Stimulated activated CD4-positive, alpha-beta T cell treated with anti-CD3 and anti-CD28 coated beads, Interleukin-1b, Interleukin-23, amount 100 ng/mL, for 48 hours (primary cell): ENCODE measurements at places on chromosomes 6 and 20.

DNA sequence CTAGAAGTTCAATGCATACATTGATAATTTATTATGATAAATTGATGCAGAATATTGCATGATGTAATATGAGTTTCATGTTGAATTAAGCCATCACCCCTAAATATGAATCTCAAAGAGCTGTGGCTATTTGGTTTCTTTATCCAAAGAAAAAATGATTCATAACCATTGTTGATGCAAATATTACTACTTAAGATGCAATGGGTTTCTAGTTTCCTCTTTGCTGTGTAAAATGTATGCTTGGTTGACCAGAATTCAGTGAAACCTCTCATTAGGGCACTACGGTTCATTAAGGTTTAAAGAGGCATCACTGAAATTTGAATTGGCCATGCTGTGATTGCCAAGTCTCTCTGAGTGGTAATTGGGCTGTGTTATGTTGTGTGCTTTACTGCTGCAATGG, 492.5 kb upstream of the FLRT3 start:
- DNase-seq, result no peak

DNA sequence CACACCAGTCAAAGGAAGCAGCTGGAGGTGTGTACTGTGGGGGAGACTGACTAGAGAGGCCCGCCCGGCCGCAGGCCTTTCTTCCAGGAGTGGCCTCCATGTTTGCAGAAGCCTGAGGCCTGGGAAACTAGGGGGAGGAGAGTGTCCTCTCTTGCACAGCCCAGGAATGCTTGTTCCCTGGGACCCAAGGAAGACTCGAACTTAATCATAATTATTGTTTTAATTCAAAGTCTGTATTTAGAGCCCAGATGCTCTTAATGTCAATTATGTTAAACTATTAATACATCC, 23.1 kb downstream of the BNIP5 start:
- no peak for DNase-seq

DNA sequence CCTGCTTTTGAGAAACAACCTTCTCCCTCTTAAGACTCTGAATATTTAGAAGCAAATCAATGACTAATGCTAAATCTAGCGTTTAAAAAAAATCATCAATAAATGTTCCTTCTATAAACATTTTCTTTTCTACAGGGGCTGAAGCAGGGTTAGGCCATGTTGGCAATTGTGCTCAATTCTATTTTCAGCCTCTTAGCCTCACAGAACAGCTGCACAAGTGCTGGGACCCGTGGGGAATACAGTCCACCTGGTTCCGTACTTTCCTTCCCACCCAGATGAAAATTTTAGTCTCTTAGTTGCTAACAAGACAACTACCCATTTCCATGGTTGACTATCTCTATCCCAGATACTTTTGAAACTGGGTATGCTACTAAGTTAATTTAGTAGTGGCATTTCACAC, 138.6 kb downstream of the RPS12 start:
- no peak for DNase-seq

DNA sequence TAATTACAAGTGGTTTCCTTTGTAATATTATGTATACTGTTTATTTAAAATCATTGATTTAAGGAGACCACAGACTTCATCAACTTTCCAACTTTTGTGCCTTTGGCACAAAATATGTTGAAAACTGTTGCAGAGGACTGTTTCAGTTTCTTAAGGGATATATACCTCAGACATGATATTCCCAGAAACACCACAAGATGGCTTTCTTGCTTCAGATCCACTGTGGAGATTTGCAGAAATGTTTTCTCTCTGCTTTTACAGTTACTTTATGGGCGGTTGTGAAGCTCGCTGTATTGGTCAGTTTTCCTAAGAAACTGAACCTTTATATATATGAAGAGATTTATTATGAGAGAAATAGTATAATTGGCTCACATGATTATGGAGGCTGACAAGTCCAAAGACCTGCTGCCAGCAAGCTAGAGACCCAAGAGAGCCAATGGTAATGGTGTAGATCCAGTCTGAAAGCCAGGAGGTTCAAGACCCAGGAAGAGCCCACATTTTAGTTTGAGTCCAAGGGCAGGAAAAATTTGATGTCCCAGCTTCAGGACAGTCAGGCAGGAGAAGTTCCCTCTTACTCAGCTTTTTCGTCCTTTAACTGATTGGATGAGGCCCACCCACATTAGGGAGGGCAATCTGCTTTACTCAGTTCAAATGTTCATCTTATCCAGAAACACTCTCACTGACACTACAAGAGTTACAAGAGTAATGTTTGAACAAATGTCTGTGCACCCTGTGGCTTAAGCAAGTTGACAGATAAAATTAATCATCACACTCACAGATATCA, 12.8 kb downstream of the ME1 start:
- DNase-seq, result no peak

DNA sequence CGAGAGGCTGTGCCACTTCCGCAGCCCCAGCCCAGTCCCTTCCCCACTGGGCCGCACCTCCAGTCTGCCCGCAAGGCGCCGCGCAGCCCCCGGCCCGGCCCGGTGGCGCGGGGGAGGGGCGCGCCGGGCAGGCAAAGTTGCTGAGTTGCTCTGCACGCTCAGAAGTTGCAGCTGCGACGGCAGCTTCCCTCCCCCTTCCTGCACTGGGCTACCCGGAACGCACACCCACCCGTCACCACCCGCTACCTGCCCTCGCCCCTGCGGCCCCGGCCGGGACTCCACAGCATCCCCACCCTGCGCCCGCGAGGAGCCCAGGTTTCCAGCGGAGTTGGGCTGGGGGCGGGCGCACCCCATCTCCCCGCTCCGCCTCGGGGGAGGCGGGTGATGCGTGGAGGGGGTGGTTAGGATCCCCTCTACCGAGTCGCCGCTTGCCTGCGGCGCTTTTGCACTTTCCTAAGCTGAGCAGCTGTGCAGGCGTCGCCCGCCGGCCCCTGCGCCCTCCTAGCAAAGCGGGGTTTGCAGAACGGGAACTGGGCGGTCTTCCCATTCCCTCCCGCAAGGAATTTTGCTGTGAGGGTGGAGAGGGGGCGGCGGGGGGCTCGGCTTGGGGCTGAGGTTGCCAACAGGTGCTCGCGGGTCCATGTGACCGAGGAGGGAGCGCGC, 55.9 kb upstream of the RREB1 start:
- DNase-seq, result peak; percentile 40

GRCh38 chr6:166921570-166921969, 34.8 kb downstream of the RNASET2 start:
- DNase-seq, result no peak

- no peak for DNase-seq
These were observed 141.6 kb downstream of the MTHFD1L start for GRCh38 chr6:151007076-151007475.

DNA sequence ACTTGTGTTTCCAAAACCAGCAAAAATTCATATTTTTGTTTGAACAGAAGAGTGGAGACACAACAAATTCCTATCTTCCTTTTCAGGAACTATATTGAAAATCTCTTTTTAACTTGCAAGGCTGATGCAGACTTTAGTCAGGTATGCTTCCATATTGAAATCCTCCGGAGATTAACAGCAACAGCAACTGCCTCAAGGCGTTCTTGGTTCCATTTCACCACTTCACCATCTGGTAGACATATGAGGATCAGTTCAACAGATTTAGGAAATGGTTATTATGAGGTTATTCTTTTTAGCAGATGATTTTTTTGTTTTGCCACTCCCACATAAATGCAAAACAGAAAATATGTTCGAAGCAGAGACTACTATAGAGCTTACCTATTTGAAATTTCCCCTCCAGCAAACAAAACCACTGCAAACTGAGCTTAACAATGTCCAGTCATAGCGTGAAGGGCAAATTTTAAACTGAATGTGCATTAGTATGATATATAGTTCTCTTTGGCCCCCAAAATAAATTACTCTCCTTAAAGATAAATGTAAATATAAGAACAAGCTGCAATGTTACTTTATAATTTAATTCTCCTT, 520.5 kb upstream of the ADGRB3 start:
- no peak for DNase-seq

- no peak for DNase-seq
These were observed 47.6 kb upstream of the SIM1 start for GRCh38 chr6:100512203-100512862.

DNA sequence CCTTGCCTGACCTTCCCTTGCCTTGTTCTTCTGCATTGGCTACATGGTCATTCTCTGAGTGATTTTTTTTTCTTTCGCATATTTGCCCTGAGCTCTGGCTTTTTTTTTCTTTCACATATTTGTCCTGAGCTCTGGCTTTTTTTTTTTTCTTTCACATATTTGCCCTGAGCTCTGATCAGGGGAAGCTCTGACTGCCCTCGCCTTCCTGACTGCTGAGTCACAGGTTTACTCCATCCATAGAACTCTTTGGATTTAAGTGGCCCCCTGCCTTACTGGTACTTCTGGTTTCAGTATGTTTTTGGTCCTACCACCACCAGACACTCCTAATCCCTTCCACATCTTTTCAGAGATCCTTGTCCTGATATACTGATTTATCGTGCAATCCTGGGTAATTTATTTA, 201.1 kb downstream of the OGFRL1 start:
- no peak for DNase-seq

- no peak for DNase-seq
These were observed 536.7 kb upstream of the MMS22L start for GRCh38 chr6:97819710-97820109.

GRCh38 chr20:53839423-53840176, 230.8 kb downstream of the BCAS1 start:
- peak; percentile 43 for DNase-seq

GRCh38 chr6:96157018-96157565, 141.3 kb downstream of the FUT9 start:
- DNase-seq, result no peak

GRCh38 chr6:28807682-28808280, 116.0 kb downstream of the TRIM27 start:
- peak; percentile 55 for DNase-seq

DNA sequence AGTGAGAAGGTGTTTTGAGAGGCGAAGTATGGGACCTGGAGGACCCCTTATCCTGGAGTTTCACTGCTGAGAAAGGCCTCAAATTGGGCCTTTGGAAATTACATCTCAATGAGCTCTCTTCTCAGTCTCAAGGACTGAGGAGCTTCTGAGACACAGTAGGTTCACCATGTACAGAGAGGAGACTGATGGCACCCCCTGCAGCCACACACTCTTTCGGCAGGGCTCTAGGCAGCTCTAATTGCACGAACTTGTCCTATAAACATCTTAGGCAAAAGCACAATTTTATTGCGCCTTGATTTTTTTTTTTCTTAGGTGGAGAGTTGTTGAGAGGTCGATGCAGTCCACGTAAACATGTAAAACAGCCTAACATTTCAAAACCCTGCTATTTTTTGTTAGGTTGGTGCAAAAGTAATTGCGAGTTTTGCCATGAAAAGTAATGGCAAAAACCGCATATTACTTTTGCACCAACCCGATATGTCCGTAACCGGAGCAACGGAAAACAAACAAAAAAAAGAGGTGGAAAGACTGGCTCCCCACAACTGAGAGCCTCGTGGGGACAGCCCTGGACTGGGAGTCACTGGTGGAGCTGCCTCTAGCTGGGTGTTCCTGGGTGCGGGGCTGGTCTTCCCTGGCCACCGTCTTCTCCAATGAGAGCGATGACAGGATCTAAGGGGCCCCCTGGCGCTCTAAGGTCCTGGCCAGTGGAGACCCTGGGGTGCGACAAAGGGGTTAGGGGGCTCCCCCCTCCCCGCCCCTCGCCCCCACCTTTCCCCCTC, 84.0 kb upstream of the EYA2 start:
- no peak for DNase-seq

GRCh38 chr20:23255106-23255505, 95.5 kb upstream of the NXT1 start:
- no peak for DNase-seq

GRCh38 chr6:114258376-114258775, 84.4 kb downstream of the HS3ST5 start:
- no peak for DNase-seq

DNA sequence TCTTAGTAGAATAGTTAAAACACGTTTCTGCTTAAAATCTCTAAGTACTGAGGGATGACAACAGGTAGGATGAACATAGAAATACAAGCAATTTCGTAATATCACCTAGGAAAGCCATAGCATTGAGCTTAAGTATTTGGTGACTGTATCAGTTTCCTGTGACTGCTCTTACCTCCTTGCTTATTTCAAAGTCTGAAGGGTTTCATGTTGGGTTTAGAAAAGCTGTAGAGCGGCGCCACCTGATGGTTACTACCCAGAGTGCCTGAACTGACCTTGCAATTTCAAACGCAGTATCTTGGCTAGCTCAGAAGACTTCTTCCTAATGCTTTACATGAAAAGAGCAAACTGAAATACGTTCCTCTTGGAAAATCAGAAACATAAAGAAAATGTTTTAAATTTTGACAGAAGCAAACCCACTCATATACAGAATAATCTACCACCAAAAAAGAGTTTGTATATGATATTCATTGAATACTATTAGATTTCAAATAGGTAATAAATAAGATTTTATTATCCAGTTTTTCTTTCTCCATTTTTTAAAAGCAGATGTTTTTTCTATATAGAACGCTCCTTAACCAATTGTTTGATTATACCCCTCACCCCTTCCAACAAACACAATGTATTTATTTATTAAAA, 82.3 kb upstream of the RIPOR2 start:
- DNase-seq, result peak; percentile 78

DNA sequence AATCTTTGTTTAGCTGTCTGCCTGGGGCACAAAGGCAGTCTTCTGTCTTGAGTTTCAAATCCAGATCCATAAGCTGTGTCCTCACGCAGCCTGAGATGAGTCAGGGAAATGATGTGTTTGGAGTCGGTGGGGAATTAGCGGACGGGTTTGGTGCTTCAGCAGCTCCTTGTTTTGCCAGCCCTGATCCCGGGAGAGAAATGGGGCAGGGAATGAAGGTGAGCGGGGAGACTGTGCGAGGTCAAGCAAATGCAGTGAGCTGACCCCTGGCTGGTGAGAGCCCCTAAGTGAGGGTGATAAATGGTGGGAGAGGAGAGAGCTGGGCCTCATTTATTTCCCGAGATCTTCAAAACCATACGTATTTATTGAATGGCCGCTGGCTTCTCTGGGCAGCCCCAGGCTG, 21.6 kb downstream of the DUSP22 start:
- no peak for DNase-seq

GRCh38 chr6:63492476-63492875, 79.8 kb upstream of the LOC128125822 start:
- no peak for DNase-seq

DNA sequence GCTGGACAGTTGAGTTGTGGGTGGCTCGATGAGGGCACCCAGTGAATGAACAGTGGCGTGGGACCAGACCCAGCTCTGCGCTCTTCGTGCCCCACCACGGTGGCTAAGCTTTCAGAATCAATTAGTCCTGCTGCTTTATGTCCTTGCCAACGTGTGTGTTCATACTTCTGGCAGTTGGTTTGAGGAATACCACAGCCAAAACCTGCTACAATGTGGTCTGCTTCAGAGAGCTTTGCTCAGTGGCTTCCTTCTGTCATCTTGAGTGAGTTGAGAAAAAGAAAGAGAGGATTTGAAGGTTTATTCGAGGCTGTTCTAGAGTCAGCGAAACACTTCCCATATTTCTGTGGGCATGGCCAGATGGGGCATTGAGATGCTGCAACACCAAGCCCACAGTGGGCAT, 39.5 kb upstream of the SLC22A2 start:
- no peak for DNase-seq
